ENCODE measurements at places on chromosomes 3 and 15. TPM values are rescaled to one million over a fixed set of nuclear protein-coding genes. Genes with fewer than 3 reads are reported as not detected.

The AVEN gene
- total RNA-seq, result 16.0 TPM

The ISLR gene
- total RNA-seq, result 2.8 TPM

The SPATA12 gene
- 0.13 TPM for total RNA-seq

The NEIL1 gene
- total RNA-seq, result 3.1 TPM

The IL20RB gene
- 0.33 TPM for total RNA-seq

The RNF7 gene
- total RNA-seq, result 71.4 TPM

The GRAMD1C gene
- 2.9 TPM for total RNA-seq

The COL7A1 gene
- 122 TPM for total RNA-seq

The CADM2 gene
- total RNA-seq, result not detected

The CPOX gene
- total RNA-seq, result 20.5 TPM

The KLHL40 gene
- not detected for total RNA-seq

The STRIT1 gene
- total RNA-seq, result not detected

The TGM4 gene
- total RNA-seq, result 0.65 TPM

Measured in mesangial cell (primary cell).